ENCODE measurements at places on chromosomes 2 and 18.

DNA sequence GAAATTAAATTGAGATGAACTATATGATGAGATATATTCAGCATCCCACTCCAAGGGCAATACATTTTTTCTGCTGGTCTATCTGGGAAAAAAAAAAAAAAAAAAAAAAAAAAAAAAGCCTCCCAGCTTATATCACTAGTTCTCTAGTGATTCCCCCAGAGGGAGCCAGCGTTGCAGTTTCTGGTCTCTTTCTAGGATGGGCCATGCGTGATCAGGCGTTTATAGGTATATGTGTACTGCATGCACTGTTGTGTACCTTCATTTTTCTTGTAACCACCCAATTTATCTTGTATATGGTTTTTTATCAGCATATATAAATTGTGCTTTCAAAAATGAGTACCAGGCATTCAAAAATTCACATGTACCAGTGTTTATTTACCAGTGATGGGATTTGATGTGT is 35.1 kb downstream of the DCDC2C start:
- DNase-seq = no peak

DNA sequence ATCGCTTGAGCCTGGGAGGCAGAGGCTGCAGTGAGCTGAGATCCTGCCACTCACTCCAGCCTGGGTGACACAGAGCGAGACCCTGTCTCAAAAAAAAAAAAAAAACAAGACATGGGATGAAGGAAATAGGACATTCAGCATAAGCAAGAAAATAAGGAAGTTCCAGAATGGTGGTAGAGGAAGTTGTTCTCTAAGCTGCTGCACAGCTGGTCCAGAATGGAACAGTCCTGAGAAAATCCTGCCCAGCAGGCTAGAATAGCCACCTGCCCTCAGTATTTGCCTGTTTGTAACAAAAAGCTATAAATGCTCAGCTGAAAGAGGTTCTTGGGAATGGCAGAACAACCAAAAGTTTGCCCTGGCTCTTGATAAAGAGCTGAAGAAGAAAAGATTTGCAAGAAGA is 11.1 kb upstream of the MAPRE3 start:
- DNase-seq = no peak

GRCh38 chr18:70966419-70966818 is 677.6 kb downstream of the SOCS6 start:
- no peak for DNase-seq

DNA sequence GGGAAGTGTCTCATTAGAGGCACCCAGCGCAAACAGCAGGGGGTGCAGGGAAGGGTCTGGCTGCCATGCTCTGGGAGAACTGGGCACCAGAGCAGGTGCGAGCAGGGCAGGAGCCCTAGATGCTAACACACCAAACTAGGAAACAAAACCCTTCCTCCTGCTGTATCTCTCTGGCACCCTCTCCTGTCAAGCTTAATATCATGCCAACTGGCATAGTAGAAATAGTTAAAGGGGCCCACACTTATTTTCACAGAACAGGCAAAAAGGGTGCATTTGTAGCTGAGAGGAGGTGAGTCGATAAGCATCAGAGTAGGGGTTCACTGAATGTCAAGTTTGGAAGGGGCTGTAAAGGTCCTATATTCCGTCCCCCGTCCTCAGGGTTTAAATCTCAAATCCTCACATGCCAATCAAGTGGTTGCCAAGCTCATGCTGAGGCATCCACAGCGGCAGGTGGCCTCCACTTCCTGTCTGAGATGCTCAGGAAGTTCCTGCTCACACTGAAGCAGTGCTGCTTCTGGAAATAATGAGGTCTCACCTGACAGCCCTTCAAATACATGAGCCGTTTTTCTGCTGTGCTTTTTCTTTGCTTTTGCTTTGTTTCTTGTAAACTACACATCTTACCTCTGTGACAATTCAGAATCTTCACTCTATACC is 14.9 kb upstream of the ACKR3 start:
- peak; percentile 26 for DNase-seq

GRCh38 chr18:58697146-58697545 is 25.9 kb downstream of the MALT1 start:
- DNase-seq = no peak

DNA sequence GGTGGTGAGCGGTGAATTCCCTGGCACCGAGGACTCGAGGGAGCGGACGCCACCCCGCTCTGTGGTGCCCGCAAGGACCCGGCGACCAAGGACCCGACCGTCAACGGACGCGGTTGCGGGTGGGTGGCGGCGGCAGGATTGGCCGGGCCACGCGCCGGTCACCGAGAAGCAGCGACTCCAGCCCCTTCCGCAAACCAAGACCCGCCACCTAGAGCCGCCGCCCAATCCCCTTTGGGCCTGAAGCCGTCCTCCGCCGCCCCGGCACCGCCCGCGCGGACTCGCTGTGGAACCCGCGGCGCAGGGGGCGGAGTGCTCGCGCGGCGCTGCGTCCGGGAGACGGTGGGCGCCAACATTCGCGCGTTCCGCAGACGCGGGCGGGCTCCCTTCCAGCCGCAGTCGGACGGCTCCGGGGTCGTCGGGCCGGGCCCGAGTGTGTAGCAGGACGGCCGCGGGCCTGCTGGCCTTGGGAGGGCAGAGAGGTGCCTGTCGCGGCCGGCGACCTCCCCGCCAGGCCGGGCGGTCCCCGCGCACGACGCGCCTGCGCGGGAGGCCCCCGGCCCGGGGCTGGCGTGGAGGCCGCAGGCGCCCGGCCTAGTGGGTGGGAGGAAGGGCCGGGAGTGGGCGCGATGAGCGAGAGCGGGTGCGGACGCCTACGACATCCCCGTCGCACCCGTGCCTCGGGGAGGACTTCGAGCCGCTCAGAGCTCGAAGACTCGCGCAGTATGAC is at the start of the genes FAM228B and PFN4:
TSS of gene FAM228B (plus strand) at position 275 of the 727 bp plus-strand sequence. CDS start 893 bp downstream, outside the sequence.
TSS of gene PFN4 (minus strand) at position 140 of the 727 bp plus-strand sequence. CDS start 799 bp downstream, outside the sequence.
- DNase-seq = peak; percentile 42

GRCh38 chr2:43057026-43057741 is 169.2 kb downstream of the ZFP36L2 start:
- no peak for DNase-seq

DNA sequence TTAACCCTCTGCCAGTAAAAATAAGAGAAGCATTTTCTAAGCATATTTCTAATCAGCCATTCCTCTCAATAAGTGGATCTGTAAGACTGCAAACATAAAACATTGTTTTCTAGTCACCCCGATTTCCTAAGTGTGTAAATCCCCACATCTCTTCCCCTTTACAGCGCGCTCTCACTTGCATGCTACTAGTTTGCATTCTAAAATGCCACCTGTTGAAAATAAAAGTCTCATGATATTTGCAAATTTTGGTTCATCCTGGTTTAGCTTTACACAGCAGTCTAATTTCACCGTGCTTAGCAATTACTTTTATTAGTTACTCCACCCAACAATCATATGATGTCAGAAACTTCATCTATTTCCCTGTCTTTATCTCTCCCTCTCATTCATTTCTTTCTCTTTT is 1230.7 kb upstream of the ZEB2 start:
- no peak for DNase-seq

GRCh38 chr18:24627644-24628315 is 167.3 kb downstream of the HRH4 start:
- no peak for DNase-seq

DNA sequence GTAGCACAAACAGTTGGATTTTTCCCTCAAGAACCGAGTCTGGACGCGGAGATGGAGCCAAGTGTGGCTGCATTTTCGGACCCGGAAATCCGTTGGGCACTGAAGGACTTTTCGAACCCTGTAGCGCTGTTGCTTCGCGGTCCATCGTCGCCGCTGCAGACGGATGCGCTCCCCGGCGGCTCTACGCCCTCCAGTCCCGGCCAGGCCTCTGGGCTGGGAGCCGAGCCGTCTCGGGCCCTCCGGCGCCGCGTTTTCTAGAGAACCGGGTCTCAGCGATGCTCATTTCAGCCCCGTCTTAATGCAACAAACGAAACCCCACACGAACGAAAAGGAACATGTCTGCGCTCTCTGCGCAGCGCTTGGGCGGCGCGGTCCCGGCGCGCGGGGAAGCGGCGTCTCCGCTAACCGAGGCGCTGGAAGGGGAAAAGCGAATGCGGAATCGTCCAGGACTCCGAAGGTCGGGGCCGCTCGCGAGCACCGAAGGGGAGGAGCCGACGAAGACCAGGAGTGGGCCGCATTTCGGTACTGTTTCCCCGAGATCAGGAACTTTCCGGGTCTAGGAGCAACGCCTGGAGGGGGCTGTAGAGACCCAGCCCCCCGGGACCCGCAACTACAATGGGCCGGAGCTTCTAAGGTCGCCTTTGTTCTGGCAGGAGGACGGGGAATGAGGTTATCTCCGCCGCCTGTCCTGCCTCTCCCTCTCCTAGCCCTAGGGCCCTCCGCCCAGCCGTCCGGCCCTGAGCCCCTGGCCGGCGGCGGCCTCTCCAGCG is 3.2 kb downstream of the EMX1 start:
- no peak for DNase-seq

DNA sequence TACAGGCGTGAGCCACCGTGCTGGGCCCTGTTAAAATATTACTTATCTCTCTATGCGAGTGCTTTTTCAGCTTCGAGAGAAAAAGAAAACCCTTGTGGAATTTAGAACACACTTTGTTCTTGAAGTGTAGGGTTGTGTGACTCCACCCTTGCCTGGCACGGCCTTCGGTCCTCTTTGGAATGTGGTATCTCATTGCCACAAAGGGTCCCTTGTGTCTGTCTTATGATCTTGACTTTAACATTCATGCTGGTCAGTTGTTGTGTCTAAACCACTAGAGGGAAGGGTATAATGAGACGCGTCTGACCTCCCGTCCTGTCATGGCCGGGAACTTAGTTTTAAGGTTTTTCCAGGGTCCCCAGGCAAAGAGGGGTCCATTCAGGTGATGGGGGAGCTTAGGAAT is 246.4 kb downstream of the VAPA start:
- DNase-seq = no peak
